ENCODE measurements at places on chromosomes 5 and 9.

DNA sequence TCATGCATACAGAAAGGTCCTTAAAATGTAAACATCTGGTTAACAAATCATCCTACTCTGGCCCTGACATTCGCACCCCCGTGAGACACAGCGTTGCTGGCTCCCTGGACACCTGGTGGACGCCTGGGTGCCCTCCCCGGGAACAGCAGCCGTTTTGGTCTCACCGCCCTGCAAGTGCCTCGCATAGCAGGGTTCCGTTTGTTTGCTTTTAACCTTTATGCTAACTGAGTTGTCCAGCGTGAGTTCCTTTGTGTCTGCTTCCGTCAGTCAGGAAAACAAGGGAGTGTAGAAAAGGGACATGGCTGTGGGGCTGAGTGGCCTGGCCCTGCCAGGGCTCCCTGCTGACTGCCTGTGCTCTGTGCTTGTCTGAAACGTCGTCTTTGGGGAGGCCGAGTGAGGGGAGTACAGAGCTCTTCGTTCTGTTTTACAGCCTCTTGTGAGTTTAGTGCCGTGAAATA lies 91.8 kb upstream of the CACNA1B start:
- H3K27me3 ChIP-seq: no peaks in the 10 kb centered on the region
- H3K36me3 ChIP-seq: peaks cover 76% of the 10 kb centered on the region
- peak overlapping the region; percentile 7 for H3K27ac ChIP-seq
- H3K4me3 ChIP-seq: no peak overlapping the region

- H3K4me1 ChIP-seq: peaks cover 5% of the 10 kb centered on the region
- H3K27ac ChIP-seq: peak overlapping the region; percentile 40
- H3K27me3 ChIP-seq: no peaks in the 10 kb centered on the region
- H3K36me3 ChIP-seq: peaks cover 3% of the 10 kb centered on the region
- no peak overlapping the region for H3K4me3 ChIP-seq
These were observed 829 bp downstream of the ANXA1 start for GRCh38 chr9:73152543-73152844.

GRCh38 chr5:133147411-133147810 lies 95.6 kb downstream of the HSPA4 start:
- no peak overlapping the region for H3K27ac ChIP-seq
- no peak for DNase-seq

- H3K4me3 ChIP-seq: no peak overlapping the region
- H3K4me1 ChIP-seq: no peaks in the 10 kb centered on the region
- no peaks in the 10 kb centered on the region for H3K27me3 ChIP-seq
These were observed 41.4 kb downstream of the CDC42SE2 start for GRCh38 chr5:131305138-131305689.

DNA sequence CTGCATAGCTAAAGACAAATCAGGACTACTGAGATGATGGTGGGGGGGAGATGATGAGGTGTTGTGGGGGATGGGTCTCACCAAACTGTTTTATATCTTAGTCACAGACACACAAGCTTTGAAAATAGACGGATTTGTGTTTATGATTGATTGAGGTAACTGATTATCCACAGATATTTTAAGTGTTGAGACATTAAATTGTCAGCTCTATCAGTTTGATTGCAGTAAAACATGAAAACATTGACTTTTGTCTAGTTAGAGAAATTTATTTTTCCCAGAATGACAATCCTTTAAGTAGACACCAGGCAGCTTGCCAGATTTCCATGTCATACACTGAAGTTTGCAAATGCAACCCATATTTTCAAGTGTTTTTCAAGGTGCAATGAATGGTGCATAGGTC lies 149.8 kb downstream of the NR2F1-AS1 start:
- H3K36me3 ChIP-seq: no peaks in the 10 kb centered on the region
- no peak overlapping the region for H3K4me3 ChIP-seq
- no peak for DNase-seq
- no peaks in the 10 kb centered on the region for H3K4me1 ChIP-seq

GRCh38 chr5:53820802-53821171 lies 260.3 kb downstream of the NDUFS4 start:
- no peak overlapping the region for H3K27ac ChIP-seq
- H3K4me3 ChIP-seq: no peak overlapping the region
- DNase-seq: no peak
- H3K4me1 ChIP-seq: no peaks in the 10 kb centered on the region

DNA sequence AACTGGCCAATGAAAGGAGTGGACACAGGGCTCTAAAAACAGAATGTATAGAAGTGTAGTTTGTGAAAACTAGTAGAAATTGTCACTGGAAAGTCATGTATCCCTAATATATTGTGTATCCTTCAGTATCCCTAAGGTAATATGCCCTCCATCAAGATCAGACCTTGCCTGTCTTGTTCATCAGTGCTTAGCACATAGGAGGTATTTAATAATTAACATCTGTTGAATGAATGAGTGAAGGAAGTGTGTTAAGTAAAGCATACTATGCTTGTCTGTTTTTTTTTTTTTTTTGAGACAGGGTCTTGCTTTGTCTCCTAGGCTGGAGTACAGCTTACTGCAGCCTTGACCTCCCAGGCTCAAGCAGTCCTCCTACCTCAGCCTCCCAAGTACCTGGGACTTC lies 15.8 kb downstream of the GAPVD1 start:
- no peak for DNase-seq
- H3K27ac ChIP-seq: peak overlapping the region; percentile 33
- peaks cover 4% of the 10 kb centered on the region for H3K36me3 ChIP-seq
- H3K4me1 ChIP-seq: peaks cover 18% of the 10 kb centered on the region
- no peak overlapping the region for H3K4me3 ChIP-seq
- H3K27me3 ChIP-seq: no peaks in the 10 kb centered on the region
